ENCODE measurements at places on chromosomes 7 and 10.

GRCh38 chr10:119373294-119374102 lies 166.1 kb downstream of the GRK5 start:
- DNase-seq: no peak

- no peak for DNase-seq
Observed at GRCh38 chr7:28086198-28086597, 94.4 kb downstream of the JAZF1 start.

GRCh38 chr10:89327803-89328441 lies at the start of gene IFIT3:
IFIT3 (plus strand) TSS chr10:89327997; CDS start chr10:89328074, 77 bp downstream.
- DNase-seq: peak; percentile 23

DNA sequence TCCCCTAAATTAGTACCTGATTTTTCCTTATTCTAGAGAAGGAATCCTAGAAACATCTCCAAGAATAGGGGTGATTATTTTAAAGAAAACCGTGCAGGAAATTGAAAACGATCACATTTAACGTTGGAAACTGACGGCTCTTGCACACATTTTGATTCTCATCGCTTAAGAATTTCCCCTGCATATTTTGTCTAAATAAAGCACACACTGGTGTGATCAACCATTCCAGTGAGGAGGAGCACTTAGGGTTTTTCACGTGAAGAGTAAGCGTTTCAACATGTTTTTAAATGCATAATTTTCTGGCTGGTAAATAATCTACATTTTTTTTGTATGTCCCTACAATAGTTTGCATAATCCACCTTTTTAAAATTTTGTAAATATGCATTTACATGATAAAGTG lies 229.7 kb upstream of the PFKP start:
- no peak for DNase-seq

DNA sequence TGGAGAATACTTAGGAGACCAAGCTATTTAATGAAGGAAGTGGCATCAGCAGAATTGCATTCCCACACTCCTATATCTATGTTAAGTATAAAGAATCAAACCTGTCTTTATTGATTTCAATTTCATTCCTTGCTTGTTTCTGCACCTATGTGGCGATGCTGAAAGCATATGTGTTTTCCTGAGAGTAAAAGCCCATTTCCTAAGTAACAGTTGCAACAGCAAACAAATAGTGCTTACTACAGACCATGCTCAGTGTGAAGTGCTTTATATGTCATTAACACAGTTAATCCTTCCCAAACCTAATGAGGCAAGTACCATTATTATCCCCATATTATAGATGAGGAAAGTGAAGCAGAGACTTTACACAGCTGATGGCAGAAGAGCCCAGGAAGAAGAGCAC lies 552.1 kb downstream of the PARD3 start:
- no peak for DNase-seq

DNA sequence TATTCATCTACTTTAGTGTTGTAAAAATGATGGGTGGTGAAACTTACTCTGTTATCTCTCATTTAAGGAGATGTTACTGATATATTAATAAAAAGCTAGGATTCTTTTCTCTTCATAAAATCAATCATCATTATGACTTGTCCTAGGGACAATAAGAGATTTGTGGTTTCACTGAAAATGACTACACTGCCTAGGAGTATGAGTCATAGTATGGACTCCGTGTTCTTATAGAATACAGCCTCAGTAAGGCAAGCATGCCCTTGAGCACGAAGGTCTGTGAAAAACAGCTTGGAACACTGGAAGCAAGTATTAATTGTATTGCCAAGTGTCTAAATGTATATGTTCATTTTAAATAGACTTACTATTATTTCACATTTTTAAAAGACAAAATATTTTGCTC lies 749.2 kb upstream of the PCDH15 start:
- no peak for DNase-seq

DNA sequence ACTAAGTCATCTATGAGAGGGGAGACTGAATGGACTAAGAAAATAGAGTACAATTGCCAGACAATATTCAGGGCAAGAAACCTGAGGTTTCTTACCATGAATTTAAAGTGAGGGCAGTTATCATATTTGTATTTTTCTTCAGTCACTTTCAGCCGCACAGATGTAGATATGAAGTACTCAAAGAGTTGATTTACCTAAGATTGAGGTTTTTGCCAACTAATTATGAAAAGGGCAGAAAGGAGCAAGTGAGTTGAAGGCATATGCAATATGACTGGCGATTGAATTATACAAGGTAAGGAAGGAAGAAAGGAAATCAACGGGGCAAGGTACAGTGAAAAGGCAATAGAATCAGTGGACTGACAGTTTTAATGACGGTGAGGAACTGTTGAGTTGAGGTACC lies 17.8 kb downstream of the CNOT4 start:
- no peak for DNase-seq

DNA sequence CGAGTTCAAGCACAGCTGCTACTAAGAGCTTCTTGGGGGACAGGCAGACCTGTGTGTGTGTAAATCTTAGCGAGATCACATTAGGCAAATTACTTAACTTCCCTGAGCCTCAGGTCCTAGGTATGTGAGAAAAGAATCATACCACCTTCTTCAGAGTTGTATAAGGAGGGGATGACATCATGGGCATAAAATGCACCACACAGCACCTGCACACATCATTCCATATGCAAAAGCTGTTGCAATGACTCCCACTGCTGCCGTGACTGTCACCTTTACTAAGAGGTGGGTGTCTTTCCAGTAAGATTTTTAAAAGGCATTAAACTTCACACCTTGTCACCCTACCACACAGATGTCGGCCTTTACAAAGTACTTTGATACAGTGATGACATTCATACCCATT lies 146.0 kb downstream of the FANK1 start:
- no peak for DNase-seq

DNA sequence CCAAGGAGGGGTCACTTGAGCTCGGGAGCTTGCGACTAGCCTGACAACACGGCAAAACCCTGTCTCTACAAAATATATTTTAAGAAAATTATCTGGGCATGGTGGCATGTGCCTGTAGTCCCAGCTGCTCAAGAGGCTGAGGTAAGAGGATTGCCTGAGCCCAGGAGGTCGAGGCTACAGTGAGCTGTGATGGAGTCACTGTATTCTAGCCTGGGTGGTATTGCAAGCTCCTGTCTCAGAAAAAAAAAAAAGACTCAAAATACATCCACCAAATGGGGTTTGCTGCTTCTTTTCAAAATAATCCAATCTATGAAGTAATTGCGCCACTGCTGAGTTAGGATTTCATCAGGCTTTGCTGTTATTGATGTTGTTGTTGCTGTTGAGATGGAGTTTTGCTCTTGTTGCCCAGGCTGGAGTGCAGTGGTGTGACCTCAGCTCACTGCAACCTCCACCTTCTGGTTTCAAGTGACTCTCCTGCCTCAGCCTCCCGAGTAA lies 11.1 kb upstream of the VIM start:
- DNase-seq: no peak

DNA sequence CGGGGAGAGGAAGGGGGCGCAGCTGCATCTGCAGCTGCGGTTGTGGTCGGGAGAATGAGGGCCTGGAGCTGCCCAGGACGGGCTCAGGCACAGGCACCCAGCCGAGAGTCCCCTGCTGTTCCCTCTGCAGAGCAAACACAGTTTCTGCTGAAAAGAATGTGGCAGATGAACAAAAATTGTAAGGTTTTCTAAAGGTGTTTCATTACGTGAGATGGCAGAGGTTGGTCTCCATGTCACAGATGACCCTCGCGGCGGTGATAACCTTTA lies 456.2 kb downstream of the DNAJB6 start:
- DNase-seq: no peak

DNA sequence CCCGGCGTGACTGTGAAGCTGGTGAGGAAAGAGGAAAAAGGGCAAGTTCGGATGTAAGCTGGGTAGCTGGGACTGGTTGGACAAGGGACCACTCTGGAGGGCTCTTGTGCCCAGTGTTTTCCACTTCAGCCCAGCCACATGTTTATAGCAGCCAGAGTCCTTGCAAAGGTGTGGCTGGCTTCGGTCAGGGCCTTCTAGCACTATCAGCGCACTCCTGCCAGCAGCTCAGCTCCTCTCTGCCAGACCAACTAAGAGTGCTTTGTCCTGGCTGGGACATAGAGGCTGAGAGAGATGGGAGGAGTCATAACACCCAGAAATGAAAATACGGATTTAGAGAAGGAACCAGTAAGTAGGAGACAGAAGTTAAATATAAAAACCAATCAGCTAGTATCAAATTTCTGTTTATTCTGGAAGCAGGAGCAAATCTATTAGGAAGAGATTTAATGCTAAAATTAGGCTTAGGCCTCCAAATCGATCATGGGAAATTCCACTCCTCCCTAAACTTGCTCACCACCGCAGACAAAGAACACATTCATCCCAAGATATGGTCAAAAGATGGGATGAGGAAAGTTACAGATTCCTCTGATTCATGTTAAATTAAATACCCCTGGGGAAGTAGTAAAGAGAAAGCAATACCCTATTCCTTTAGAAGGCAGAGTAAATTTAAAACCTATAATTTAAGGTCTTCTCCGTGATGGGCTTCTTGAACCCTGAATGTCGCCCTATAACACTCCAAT lies 135.0 kb downstream of the RALA start:
- DNase-seq: no peak

GRCh38 chr7:149238051-149238450 lies 1.4 kb upstream of the ZNF212 start:
- no peak for DNase-seq

DNA sequence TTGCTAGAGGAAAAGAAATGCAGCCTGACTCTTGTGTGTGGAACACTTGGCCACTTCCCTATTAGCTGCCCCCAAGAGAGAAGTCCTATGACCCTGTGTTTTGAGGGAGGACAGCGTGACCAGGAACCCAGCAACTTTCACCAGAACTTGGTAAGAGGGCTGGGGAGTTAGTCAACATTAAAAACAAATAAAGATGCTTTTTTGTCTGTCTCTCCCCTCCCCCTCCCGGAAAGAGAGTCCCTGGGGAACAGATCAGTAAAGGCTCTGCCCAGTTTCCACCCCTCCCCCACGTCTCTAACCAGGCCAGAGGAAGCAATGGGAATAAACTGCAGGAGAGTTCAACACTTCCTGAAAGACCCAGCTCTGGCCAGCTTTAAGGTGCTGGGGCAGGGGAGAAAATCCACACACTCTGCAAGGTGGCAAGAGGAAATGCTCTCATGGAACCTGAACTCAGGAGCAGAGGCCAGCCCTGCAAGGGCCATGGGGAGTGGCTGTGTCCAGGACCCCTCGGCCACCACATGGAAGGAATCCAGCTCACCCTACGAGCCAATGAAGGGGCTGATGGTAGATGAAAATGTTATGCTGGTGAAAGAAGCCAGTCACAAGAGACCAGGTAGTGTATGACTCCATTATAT lies 21.5 kb downstream of the SH3PXD2A start:
- DNase-seq: no peak

- DNase-seq: no peak
Observed at GRCh38 chr7:95004618-95005247, 97.3 kb downstream of the PPP1R9A start.

DNA sequence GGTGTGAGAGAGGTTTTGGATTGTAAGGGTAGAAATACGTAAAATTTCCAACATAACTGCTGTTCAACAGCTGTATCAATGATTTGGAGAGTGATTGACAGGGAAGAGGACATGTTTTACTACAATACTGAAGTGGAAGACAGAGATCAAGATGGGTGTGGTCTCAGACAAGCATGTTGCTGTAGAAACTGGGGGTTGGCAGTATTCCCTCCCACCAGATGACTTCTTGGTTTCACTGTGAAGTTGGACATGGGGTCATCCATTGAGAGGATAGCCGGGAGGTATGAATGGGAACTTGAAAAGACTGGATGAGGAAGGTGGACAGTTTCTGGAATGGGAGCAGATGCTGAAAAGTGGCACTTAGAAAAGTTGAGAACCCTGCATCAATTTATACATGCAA lies 95.3 kb upstream of the HDAC9 start:
- no peak for DNase-seq

DNA sequence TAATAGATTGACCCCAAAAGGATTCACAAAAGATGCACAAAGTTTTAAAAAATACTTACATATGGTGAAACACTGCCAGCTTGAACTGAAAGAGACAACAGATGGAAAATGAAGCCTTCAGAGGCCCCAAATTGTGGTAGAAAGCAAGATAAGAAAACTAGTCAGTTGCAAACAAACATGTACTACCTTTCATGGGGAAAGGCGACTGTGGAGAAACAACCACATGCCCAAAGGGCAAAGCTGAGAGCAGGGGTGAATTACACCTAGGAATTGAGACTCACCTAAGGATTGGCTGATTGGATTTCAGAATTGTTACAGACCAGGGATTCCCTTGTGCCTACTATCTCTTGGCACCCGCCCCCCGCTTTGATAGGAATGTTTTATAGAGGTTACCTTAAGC lies 13.1 kb downstream of the EPC1 start:
- no peak for DNase-seq

- no peak for DNase-seq
Observed at GRCh38 chr7:21616796-21617436, 74.1 kb downstream of the DNAH11 start.

GRCh38 chr7:40978047-40978446 lies 724.8 kb downstream of the INHBA start:
- no peak for DNase-seq

DNA sequence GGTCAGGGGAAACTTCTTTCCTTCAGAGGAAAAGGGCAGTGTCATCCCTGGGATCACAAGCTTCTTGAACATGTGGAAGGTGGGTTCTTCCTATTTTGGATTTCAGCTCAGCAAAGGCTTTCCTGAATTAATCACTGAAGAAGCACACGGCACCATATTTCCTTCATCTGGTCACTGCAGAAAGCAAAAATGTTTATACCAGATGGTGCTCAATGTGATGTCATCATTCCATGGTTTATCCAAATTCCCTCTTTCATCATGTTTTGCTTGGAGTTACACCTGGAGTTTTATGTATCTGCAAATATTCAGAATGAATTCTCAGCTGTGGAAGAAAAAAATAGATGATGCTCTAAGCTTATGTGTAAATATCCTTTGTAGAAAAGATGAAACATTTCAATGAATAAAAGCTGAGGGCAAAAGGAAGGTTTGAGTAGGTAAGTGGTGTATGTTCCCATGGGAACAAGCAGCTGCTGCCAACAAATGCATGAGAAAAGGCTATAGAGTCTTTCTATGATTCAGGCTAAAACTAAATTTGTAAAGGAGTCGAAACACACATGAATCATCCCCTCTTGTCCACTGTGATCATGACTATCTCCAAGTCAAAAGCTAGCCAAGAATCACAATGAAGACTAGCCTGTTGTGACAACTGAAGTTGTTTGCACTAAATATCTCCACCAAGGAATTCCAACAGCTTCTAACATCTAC lies 26.9 kb upstream of the BPGM start:
- no peak for DNase-seq

DNA sequence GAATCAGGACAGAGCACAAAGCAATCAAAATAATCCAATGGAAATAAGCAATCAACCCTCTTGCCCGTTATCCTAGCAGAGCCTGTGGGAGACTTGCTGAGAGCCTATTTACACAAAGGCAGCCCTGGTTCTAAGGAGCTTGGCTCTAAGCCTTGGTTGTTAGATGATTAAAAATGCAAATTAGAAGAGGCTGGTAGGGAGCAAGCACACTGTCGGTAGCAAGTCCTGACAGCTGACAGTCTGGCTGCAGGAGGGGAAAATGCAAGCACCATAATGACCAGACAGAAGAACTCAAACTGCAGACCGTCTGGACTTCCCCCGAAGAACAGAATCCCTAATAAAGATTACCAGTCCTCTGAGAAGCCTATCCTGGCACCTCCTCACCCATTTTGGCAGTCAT lies 131.8 kb upstream of the CTTNBP2 start:
- DNase-seq: no peak

Data from CD4-positive, CD25-positive, alpha-beta regulatory T cell (primary cell).